ENCODE measurements at places on chromosomes 7 and 10.

- DNase-seq, result no peak
These were observed 2.7 kb downstream of the MAP3K8 start for GRCh38 chr10:30436671-30437030.

DNA sequence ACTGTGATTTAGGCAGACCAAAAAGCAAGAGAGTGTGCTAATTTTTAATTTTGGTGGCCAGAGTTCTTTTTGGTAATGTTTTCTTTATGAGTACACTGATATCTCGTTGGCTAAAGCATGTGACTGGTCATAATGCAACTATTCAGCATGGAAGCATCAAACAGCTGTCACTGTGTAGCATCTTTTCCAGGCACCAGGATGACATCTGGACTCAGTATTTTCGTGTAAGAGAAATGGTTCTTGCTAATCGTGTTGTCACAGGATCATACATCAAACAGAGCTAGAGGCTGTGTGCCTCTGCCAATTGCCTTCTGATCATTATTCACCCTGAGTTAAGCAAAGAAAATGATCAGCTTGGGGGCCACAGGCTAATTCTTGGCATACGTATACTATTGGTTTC, 118.9 kb downstream of the SND1 start:
- DNase-seq, result no peak

DNA sequence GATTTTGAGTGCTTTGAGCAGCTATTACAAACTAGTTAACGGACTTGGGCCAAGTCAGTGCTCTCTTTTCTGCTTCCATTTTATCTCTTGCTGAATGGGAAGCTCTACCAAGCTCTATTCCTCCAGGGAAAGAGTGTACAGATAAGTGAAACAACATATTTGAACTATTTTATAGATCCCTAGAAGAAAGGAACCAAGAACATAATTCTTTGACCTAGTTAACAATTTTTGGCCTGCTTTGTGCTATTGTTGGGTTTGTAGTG, 244.8 kb downstream of the PRKG1 start:
- DNase-seq, result no peak

DNA sequence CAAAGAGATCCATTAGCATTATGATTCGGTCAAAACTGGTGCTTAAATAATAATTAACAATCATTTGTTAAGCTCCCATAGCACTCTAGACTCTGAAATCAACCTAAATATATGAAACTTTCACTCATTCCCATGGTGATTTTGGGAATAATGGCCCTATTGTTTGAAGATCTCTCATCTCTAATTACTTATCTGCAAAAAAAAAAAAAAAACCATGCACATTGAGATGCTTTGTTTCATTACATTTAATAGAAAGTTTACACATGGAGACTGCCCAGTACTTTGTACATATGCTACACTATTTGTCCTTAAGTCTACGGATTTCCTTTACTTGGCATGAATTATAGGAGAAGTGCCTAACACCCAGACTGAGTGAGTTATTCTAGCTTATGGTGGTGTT, 280.6 kb upstream of the MEOX2 start:
- DNase-seq, result no peak

GRCh38 chr7:27665531-27665930, 2.8 kb upstream of the HIBADH start:
- DNase-seq, result no peak

DNA sequence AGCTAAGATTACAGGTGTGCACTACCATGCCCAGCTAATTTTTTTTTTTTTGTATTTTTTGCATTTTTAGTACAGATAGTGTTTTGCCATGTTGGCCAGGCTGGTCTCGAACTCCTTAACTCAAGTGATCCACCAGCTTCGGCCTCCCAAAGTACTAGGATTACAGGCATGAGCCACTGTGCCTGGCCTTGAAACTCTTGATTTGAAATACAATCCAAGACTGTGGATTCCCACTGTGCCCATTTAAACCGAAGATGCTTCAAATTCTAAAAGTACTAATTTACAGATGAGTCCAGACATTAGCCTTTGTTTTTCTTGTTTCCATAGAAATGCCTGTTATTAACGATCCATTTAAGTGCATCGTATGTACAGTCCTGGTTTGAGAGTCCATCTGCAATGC, 130.9 kb downstream of the CACNA2D1 start:
- DNase-seq, result no peak

DNA sequence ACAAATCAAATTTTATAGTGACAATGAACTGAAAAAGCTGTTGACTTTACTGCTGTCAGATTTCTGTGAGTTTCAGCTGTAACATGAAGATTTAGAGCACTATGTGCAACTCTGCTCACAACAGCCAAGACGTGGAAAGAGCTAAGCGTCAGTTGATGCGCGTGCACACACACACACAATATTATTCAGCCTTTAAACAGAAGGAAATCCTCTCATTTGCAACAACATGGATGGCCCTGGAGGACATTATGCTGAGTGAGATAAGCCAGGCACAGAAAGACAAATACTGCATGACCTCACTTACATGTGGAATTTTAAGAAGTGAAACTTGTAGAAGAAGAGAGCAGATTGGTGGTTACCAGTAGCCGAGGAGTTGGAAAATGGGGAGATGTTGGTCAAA, 82.8 kb upstream of the FRMD4A start:
- DNase-seq, result no peak

DNA sequence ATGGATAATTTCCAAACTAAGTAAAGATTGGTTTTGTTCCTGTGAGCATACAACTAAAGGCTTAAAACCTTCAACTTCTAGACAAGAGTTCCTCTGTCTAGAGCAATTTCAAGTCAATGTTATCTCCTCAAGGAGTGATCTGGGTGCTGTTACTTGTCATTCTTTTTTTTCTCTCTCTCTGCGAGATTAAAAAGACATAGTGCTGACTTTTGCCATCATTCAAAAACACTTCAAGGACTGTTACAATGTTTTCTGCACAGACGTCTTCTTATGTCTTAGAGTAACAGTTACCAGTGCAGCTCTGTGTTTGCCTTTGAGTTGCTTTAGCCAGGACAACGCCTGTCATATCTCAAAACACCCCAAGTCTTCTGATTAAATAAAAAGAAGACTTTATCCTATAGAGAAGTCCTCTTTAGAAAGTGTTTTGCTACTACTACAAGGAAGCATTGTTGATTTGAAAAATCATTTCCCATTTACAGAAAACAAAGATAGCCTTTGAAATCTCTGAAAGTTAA, 263.5 kb upstream of the FERD3L start:
- DNase-seq, result no peak

DNA sequence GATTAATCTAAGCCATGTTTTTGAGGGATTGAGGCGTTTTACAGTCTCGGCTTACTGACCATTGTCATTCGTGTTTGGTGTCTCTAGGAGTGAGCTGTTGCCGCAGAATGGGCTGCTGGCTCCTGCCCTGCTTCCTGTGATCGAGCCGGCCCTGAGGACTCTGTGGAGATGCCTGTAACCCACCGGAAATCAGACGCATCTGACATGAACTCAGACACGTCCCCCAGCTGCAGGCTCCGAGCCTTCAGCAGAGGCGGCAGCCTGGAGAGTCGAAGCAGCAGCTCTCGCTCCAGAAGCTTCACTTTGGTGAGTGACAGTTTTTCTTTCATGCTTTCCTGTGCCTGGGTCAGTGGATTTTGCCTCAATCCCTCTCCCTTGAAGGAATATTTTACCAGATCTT, 28.8 kb downstream of the PROSER2 start:
- DNase-seq, result no peak

DNA sequence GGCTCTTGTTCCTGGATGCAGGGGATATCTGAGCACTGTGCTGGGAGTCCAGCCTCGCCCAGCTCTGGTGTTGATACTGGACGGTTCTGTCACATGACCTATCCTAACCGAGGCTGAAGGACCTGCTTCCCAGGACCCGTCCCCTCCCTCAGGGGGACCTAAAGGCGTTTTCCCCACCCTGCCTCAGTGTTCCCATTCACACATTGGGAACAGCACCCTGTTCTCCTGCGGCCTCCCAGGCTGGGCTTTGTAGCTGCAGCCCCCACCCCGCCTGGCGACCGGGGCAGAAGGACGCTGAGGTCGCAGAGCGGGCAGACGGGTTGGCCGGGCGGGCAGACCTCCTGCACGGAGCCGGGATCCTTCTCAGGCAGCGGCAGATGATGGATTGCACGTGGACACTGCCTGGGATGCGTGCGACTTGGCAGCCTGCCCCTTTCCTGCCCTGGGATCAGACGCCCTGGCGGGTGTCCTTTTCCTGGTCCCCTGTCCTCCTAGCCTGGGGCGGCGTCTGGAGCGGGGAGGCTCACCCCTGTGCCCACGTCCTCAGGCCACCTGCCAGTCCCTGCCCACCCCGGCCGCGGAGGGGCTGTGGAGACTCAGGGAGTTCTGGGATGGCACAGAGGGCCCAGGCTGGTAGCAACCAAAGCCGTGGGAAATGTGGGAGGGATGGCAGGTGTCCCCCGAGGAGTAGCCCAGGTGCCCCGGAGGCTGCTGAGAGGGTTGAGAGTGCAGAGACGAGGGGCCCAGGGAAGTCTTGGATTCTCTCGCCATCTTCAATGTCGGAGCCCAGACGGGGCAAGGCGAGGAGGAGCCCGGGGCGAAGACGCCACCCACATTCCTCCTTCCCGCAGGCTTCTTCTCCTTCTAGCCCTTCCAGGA, 17.2 kb upstream of the PSMG3 start:
- no peak for DNase-seq

- DNase-seq, result no peak
These were observed 33.6 kb downstream of the AOAH start for GRCh38 chr7:36690514-36691187.

- no peak for DNase-seq
These were observed 232.4 kb downstream of the AHR start for GRCh38 chr7:17530741-17531421.

DNA sequence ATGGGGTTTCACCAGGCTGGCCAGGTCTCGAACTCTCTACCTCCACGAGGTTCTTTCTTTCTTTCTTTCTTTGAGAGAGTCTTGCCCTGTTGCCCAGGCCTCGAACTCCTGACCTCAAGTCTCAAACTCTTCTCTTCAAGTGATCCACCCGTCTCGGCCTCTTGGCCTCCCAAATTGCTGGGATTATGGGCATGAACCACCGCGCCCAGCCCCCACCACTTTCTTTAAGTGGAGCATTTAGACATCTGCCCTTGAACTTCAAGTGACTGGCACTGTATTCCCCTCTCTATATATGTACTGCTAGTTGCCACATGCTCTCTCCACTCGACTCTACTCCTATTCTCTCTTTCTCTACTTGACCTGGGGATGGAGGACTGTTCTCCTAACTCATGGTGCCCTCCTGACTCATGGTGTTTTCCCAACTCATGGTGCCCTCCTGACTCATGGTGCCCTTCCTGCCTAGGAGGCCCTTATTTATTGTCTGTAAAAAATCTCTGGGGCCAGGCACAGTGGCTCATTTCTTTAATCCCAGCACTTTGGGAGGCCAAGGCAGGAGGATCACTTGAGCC, 19.3 kb upstream of the ACHE start:
- DNase-seq, result no peak

DNA sequence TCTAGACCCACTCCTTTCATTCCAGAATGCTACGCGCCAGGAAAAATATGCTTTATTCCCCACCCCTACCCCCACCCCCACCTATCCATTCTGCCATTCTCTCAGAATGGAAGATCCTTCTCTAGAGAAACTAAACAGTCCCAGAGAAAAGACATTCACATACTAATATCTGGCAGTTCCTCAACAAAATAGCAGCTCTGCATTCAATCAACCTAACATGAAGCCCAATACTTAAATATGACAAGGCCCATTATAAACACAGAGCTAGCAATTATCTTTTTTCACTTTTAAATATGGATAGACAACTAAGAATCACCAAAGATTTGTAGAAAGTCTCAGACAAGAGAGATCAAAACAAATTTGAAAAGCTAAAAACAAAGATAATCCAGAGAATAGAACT, 16.4 kb downstream of the CACUL1 start:
- no peak for DNase-seq

DNA sequence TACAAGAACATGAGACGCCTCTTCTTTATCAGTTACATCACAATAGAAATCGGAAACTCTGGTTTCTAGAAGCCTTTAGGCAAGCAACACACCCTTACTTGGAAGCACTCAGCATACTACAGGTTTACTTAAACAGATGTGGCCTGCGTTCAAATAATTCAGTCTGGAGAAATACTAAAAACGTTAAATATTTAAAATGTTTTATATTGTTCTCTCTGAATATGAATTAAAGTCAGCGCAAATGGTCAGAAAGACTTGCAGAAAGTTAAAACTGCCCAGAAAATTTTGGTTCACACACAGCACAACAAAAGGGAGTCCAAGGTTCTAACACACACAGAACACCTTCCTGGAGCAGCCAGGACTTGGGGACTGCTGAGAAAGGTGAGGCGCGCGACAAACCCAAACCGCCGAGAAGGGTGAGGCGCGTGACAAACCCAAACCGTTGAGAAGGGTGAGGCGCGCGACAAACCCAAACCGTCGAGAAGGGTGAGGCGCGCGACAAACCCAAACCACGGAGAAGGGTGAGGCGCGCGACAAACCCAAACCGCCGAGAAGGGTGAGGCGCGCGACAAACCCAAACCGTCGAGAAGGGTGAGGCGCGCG, 25.8 kb downstream of the ESYT2 start:
- DNase-seq, result no peak

GRCh38 chr10:99364125-99364524, 35.0 kb downstream of the CNNM1 start:
- DNase-seq, result peak; percentile 15

GRCh38 chr10:132065491-132066105, at the start of gene JAKMIP3:
Gene JAKMIP3, plus strand, starts transcription at chr10:132065946. Its CDS starts 38,863 bp downstream, at chr10:132104809.
- peak; percentile 85 for DNase-seq

GRCh38 chr7:117837841-117838240, 35.4 kb downstream of the CTTNBP2 start:
- no peak for DNase-seq

- peak; percentile 66 for DNase-seq
These were observed 1.7 kb upstream of the CTNNA3 start for GRCh38 chr10:67697724-67698131.

DNA sequence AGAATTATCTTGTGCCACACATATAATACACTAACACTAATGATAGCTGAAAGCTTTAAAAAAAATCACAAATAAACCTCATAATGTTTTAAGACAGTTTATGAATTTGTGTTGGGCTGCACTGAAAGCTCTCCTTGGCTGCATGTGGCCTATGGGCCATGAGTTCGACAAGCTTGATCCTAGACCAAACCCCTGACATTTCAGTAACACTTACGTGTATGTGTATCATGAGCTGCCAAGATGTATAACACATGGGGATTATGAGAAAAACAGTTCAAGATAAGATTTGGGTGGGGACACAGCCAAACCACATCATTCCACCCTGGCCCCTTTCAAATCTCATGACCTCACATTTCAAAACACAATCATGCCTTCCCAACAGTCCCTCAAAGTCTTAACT, 823.8 kb downstream of the PCDH15 start:
- DNase-seq, result no peak
